ENCODE measurements at places on chromosomes 4 and X.
A peak's percentile ranks its signal among the peaks of the same experiment; 100 is the strongest.

- no peak for DNase-seq
These were observed 9.2 kb downstream of the SPIN3 start for GRCh38 chrX:56986138-56986537.

DNA sequence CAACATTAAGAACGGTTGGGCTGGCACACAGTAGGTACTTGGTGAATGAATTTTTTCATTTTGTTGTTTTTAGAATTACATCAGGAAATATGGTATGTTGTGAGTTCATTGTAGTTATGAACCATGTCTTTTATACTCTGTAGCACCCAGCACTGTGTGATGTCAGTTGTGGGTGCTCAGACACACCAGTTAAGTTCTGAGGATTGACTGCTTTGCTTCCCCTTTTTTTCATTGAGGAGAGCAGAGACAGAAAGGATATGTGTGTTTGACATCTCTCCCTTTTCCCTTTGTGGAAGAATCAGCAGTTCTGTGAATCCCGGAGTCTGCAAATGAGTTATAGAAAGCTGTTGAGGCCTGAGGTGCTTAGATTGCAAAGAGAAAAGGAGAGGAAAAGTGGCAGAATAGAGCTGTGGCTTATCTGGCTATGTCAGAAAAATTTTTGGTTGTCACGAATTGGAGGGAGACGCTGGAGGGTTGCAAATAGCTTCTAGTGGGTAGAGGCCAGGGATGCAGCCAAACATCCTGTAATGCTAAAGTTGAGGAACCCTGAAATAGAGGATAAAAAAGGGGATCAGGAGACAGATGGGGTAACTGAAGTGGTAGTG, 13.1 kb downstream of the SMAD1 start:
- DNase-seq = no peak

GRCh38 chrX:24245202-24245601, 68.7 kb downstream of the SUPT20HL2 start:
- no peak for DNase-seq

DNA sequence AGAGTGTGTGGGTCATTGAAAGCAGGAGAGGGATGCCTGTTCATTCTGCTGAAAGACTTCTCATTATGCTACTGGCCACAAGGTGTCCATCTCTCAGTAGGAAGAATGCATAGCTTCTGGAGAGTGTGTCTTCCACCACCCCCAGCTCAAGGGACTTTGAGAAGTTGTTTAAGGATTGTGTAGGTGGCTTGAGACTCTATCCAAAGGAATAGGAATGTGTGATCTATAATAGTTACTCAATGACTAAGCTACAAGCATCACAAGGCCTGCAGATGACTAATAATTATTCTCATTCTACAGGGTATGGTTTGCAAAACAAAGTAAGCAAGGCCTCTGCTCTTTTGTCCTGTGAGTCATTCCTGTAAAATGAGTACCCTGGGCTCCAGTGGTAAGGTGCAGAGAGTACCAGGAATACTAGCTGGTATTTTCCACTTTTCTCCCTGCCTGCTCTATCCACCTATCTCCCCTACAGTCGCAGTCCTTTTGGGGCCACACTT, 279.8 kb upstream of the BOD1L1 start:
- DNase-seq = no peak

DNA sequence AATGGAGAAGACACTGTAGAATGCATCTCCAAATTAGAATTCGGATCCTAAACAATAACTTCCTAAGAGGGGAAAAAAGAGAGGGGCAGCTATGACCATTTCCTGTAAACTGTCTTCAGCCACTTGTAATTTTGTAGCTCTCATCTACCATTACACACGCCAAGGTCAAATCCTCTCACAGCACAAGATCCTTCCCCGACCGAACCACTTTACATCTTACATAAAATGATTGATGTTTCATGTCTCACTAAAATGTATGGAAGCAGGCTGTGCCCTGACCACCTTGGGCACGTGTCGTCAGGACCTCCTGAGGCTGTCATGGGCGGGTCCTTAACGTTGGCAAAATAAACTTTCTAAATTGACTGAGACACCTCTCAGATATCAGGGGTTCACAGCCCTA, 24.1 kb upstream of the PBDC1 start:
- peak; percentile 15 for DNase-seq

DNA sequence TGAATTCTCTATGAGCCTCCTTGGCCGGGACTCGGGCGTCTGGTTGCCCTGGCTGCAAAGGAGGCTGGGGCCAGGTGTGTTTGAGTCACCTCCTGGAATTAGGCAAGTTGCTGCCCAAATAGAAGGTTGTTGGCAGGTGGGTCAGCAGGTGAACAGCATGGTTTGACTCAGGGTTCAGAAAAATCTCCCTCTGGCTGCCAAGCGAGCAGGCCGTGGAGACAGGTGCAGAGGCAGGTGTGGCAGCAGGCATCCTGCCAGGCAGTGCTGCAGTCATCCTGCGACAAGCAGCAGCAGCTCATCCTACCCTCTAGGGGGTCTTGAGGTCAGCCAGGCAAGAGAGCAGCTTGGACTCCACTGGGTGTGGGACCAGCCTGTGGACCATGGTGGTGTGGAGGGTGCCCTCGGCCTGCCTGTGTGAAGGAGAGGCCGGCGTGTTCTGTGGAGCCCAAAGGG, 8.2 kb downstream of the MSANTD1 start:
- DNase-seq = no peak

- no peak for DNase-seq
These were observed 32.0 kb downstream of the SPARCL1 start for GRCh38 chr4:87497159-87497558.

DNA sequence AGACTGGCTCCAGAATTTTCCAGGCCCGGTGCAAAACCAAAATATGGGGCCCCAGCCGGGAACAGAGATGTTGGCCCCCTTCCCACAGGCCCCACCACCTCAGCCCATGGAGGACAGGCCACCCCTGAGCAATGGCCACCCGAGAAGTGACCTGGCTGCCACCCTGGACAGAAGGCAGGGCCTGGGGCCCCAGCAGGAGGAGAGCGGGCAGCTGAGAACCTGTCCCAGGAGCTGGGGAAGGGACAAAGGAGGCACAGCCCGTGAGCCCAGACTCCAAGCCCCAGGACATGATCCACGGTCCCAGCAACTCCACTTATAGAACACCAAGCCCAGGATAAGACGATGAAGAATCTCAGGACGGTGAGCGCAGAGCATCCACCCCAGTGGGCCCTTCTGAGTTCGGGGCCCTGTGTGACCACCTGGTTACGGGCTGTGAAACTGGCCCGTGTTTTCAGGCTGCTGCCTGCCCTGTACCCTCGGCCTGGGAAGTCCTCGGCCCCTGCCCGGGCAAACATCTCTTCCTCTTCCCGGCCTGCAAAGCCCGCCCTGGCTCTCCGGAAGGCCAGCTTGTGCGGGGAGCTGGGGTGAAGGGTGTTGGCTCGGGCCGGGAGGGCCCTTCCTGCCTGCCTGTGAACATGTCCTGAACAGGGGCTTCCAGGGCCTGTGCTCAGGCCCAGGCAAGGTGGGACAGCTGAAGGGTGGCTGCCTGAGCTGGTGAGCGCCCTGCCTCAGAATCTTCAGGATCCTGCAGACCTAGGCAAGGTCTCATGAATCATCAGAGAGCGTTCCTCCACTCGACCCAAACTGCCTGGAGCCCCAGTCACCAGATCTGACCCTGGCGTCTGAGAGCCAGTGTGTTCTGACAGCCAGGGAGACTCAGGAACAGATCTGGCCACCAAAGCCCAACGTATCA, 47.0 kb upstream of the MAN2B2 start:
- DNase-seq = no peak

DNA sequence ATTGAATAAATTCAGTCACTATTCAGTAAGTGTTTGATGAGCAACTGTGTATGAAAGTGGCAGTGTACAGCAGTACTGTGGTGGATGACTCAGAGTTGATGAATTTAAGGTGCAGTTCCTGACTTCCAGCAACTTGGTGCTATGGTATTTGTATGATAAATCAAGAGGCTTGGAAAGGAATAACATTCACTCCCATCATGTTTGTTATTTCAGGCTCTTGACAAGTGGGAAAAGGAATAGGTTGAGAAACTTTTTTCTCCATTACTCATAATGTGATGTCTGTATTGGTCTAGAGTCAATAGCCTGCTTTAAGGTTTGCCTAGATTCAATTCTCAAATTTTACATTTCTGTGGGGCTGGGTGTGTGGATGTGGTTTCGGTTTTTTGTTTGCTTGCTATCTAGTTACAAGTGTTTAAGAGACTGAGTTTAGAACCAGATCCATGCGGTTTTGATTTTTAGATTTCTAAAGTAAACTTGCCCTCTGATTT, 35.1 kb upstream of the CYP2U1 start:
- DNase-seq = no peak

- DNase-seq = peak; percentile 88
These were observed 348.6 kb downstream of the PTTG2 start for GRCh38 chr4:38308728-38309311.

GRCh38 chr4:113838460-113838859, 76.9 kb upstream of the CAMK2D start:
- no peak for DNase-seq

- DNase-seq = no peak
These were observed 171.4 kb upstream of the ANXA3 start for GRCh38 chr4:78379991-78380729.

- no peak for DNase-seq
These were observed 6.2 kb downstream of the CHIC2 start for GRCh38 chr4:54058171-54058570.

DNA sequence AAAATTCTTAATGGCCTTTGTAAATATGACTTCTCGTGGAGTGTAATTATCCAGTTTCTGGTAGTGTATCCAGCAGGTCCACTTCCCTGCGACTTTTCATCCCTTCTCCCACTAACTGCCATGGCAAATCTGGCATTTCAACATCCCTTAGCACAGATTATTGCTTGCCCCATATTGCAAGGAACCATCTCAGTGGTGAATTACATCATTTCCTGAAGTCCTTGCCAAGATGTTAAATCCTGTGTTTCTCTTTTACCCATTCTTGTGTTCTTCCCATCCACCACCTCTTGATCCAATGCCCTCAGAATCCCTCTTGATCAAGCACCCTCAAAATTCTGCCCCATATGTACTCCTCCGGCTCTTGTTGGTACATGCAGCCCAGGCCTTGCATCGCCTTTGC, 88.1 kb upstream of the ZNF81 start:
- DNase-seq = no peak

GRCh38 chr4:168598191-168598590, 101.3 kb downstream of the PALLD start:
- DNase-seq = no peak

GRCh38 chr4:41385481-41385880, 128.8 kb downstream of the UCHL1 start:
- DNase-seq = no peak

Measured in globus pallidus (tissue), 1 donor.